ENCODE measurements at places on chromosomes 5 and 9. TPM values are rescaled to one million over a fixed set of nuclear protein-coding genes. Genes with fewer than 3 reads are reported as not detected.

Gene GZMA
- total RNA-seq, result 1,099 TPM

Gene ZNF883
- 0.30 TPM for total RNA-seq

Gene TOPORS
- 12.2 TPM for total RNA-seq

Gene NMUR2
- total RNA-seq, result not detected

Gene SVEP1
- not detected for total RNA-seq

Gene IFNA13
- not detected for total RNA-seq

Gene PCDHA10
- not detected for total RNA-seq

Gene PAXX
- 68.5 TPM for total RNA-seq

Gene CARTPT
- total RNA-seq, result not detected
